ENCODE measurements at places on chromosomes 1 and 21.

- DNase-seq = no peak
These were observed 178.0 kb downstream of the TOMM20 start for GRCh38 chr1:234950598-234950997.

- DNase-seq = no peak
These were observed 2.1 kb upstream of the TDRD5 start for GRCh38 chr1:179589509-179589908.

- DNase-seq = no peak
These were observed 18.0 kb upstream of the PTPRF start for GRCh38 chr1:43512681-43513080.

DNA sequence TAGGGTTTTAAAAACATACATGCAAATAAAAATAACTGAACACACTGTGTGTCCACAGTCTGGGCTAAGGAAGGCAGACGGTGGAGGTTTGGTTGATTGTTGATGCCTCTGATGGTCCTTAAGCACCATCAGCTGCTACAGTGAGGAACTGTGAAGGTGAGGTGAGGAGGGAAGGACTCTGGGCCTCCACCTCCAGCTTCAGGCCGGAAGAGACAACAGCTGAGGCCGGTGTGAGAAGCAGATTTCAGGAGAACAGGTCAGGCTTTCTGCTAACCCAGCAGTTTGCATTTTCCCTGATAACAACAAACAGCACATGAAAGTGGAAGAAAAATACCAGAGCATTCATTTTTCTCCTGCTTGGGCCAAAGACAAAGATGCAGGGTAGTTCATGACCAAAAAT is 189.9 kb upstream of the AJAP1 start:
- DNase-seq = no peak

DNA sequence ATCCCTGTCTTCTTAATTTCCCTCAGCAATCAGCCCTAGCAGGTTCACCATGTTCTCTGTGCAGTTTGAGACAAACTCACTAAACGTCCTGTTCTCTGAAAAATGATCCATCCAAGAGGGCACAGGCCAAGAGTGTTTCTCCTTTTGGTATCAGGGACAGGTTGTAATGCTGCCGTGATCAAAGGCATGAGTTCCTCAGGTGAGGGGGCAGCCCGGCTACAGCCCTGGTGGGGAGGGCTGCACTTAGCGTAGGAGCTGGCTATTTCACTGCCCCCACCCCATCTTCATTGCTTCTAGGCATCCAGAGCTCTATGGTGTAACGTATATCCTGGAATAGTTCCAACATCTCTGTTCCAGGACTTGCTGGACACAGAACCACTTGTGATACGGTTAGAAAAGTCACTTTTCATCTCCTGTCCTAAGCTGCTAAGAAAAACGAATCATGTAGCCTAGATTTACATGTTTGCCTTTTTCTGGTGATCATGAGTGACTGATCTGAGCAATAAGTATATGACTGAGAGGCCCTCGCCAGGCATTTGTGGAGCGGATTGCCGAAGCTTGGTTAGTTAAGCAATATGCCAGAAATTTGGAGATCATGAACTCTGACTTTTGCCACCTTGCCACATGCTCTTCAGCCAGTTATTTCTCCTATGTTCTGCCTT is 41.1 kb upstream of the SRP9 start:
- no peak for DNase-seq

DNA sequence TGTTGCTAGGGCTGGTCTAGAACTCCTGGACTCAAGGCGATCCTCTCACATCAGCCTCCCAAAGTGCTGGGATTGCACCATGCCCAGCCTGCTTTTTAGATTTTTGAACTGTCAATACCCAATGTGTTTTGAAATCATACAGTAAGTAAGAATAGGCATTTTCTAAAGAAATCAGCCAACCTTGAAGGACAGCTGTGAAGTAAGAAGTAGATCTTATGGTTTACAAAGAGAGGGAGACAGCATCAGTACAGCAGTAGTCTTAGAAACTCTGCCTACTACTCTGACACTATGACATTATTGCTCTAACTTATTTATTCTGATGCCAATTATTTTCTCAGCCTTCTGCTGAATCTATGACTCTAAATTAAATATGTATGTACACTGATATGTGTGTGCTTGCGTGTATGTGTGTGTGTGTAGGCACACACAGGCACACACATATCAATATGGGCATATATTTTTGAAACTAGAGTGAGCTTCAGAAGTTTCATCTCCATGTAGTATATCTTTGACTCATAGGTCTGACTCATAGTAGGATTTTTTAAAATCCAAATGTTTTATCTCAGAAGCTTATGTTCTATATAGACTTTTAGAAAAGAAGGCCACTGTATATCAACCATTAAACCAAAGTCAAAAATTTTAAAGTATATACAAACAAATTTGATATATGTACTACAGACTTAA is 140.4 kb downstream of the COL24A1 start:
- no peak for DNase-seq

DNA sequence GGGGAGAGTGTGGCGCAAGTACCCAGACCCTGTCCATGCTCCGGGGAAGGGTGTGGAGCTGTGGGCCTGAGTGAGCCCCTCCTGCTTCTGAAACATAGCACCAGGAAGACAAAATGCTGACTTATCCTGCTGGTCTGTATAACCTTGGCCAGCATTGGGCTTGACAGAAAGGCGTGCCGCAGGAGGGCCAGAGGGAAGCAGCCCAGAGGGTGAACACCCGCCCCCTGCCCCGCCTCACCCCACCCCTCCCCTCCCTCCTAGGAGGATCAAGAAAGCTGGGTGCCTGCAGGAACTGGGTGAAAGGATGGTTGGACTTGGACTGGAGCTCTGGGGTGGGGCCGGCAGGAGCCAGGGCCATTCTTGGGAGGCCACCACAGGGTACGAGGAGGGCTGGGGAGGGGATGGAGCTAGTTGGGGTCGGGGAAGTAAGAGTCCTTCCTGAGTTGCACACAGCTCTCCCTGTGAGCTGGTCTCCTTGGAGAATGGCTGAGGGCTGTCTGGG is 27.1 kb downstream of the PTPRF start:
- no peak for DNase-seq

- DNase-seq = no peak
These were observed 656 bp downstream of the ANGPTL1 start for GRCh38 chr1:178870221-178870620.

All from HEK293T (cell line).